ENCODE measurements at places on chromosomes 16 and 17.

- no peak for DNase-seq
Measured at GRCh38 chr16:78490847-78491246, 391.4 kb downstream of the WWOX start.

DNA sequence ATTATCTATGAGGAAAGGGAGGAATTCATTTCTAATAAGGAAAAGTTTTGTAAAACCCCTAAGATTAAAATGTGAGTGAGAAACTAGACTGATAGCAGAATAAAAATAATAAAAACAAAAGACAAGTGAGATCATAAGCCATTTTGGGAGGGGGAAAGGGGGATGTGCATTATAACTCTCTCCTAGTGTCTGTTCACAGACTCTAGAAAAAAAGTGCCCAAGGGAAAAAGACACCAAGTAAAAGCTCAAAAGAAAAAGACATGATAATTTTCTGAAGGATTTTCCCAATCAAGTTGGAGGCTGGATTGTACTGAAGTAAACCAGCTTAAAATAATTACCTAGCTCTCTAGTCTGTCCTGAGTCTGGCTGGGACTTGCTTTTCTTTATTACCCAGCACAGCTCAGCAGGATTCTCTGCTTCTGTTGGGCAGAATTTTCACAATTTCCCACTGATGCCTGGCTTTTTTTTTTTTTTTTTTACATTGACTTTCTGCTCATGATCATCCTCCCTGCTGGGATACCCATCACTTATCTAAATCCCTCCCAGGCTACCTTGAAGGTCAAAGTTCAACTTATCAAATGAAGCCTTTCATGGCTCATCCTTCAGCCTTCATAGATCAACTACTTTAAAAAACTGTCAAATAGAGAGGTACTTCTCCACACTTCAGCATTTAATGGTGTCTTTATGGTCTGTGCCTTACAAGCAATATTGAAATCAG is 124.2 kb upstream of the KCNJ16 start:
- no peak for DNase-seq

GRCh38 chr17:64187093-64187895 is 57.4 kb upstream of the ERN1 start:
- DNase-seq = no peak

- DNase-seq = no peak
Measured at GRCh38 chr16:27786221-27786922, 236.4 kb downstream of the KATNIP start.

GRCh38 chr16:70688246-70688742 is 2.4 kb upstream of the MTSS2 start:
- DNase-seq = no peak

- DNase-seq = no peak
Measured at GRCh38 chr17:31031841-31032240, 61.0 kb downstream of the RNF135 start.

DNA sequence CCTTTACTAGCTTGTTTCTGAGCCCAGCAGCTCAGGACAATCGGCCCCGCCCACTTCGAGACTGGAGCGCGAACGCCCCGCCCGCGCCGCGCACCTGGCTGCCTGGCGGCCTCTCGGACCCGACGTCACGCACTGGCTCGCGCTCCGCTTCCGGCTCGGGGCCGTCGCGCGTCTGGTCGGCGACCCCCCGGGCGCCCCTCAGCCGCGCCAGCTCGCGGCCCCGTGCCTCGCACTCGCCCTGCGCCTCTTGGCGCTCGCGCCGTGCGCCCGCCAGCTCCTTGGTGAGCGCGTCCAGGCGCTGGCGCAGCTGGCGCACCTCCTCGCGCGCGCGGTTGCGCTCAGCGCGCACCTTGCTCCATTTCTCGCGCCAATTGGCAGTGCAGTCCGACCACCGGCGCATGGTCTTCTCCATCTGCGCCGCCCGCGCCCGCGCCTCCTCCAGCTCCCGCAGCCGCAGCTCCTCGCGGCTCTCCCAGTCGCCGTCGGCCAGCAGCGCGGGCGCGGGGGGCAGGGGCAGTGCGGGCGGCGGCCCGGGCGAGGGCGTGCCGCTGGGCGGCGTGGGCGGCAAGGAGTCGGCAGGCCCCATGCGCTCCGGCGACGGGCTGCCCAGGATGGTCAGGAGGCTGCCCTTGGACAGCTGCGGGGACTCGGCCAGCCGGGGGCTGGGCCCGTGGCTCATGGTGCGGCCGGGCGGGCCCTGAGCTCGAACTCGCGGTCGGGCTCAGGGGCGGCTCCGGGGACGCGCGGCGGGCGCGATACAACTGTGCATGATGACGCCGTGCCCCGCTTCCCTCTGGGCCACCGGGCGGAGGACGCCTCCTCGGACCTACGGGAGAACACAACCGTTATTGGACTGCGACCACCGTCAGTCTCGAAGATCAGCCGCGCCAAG is 7.6 kb downstream of the CCDC102A start:
- no peak for DNase-seq

DNA sequence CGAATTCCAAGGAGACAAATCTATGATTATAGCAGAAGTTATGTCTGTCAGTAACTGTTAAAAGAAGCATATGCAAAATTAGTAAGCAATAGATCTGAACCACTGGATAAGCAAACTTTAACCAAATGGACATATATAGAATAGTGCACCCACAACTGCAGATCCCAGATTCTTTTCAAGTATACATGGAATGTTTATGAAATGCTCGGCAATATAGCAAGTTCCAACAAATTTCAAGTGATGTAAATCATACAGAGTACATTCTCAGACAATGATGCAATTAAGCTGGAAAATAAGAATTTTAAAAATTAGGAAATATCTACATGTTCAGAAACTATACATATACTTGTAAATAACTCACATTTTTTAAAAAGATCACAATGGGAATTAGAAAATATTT is 8.4 kb upstream of the HELZ start:
- DNase-seq = no peak

DNA sequence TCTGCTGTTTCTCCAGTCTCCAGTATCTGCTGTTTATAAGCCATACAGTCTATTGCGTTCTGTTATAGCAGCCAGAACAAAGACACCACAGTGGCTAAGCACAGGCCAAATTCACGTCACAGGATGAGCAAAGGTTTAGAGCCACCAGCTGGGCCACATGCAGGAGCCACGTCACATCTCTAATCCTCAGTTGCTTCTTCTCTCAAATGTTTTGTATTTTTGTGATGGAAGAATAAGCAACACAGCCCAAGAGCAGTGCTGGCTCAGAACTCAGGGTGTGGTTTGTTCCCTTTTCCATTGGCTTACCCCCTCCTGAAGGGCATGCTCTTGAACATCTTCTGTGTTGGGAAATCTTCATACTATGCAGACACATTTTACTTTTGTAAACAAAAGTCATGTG is 309.4 kb upstream of the CDH5 start:
- no peak for DNase-seq

DNA sequence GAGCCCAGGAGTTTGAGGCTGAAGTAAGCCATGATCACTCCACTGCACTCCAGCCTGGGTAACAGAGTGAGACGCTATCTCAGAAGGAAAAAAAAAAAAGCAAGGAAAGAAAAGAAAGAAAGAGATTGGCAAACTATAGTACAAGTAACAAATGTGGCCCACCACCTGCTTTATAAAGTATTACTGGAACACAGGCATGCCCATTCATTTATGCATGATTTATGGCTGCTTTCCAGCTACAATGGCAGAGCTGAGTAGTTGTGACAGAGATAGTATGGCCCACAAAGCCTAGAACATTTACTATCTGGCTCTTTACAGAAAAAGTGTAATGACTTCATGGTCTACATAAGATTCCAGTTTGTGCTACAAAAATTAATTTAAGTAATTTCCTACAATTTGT is 23.6 kb downstream of the C16orf87 start:
- DNase-seq = no peak

GRCh38 chr16:58022601-58023371 is 2.8 kb upstream of the MMP15 start:
- DNase-seq = peak; percentile 83

DNA sequence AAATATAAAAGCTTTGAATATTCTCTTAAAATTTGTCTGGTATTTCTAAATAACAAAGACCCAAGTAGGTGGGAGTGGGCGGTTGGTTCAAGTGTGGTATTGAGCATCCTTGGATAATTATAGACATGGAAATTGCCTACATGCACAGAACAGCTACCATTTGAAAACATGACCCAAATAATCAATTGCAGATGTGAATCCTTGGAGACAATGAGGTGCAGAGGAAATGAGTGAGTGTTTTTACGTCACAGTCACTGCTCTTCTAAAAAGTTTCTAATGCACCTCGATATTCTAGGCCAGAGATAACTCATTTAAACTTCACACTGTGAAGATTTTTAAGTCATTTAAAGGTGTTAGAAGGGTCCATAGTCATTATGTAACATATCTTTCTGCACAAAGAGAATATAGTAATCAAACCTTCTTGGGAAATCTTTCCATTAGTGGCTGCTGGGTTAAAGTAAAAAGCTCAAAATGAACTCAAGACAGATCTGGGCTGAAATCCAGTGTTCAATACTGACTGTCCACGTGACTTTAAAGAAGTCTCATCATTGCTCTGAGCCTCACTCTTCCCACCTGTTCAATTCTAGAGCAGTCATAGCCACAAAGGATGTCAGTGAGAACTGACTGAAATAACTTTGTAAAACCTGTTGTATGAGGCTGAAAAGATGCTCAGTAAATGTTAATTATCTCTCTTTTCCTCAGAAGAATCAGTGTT is 144.5 kb downstream of the CDH11 start:
- no peak for DNase-seq

- no peak for DNase-seq
Measured at GRCh38 chr17:798246-798645, 16.1 kb downstream of the MRM3 start.

All from NCI-H1417 treated with DMSO at 0.1 percent for 48 hours (cell line).